ENCODE measurements at places on chromosomes 11 and 22.

DNA sequence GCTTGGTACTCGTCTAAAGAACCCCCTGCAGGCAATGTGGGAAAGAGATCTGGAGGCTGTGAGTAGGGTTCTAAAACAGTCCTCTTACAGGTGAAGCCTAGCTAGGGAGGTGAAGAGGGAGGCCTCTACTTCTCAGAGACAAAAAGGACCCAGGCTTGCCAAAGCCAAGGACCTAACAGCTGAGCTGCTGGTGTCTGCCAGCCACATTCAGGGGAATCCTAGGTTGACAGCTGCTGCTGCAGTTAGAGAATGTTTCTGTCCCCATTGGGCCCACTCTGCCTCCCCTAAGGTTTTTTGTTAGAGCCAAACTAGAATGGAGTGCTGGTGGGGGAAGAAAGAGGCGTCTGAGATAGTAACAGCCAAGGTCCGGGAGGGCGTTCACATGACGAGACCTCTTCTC lies 26.6 kb upstream of the TLCD5 start:
- DNase-seq: no peak

DNA sequence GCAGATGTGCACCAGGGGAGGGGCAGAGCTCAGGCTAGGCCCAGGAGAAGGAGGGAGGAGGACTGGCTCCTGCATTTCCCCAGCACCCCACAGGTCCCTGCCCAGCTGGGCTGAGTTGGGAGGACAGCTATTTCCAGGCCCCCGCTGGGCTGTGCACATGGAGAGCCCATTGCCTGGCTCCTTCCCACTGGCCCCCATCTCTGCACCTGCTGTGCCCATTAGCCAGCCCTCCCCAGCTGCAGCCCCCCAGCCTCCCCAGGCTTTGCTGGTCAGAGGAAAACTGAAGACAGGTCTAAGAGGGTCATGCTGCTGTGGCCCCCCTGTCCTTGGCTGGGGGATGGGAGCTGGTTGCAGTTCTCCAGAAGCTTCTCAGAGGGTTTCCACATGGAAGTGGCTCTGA lies 81.8 kb upstream of the SHANK2 start:
- DNase-seq: no peak

GRCh38 chr11:61534933-61535839 lies 26.6 kb downstream of the LRRC10B start:
- no peak for DNase-seq

DNA sequence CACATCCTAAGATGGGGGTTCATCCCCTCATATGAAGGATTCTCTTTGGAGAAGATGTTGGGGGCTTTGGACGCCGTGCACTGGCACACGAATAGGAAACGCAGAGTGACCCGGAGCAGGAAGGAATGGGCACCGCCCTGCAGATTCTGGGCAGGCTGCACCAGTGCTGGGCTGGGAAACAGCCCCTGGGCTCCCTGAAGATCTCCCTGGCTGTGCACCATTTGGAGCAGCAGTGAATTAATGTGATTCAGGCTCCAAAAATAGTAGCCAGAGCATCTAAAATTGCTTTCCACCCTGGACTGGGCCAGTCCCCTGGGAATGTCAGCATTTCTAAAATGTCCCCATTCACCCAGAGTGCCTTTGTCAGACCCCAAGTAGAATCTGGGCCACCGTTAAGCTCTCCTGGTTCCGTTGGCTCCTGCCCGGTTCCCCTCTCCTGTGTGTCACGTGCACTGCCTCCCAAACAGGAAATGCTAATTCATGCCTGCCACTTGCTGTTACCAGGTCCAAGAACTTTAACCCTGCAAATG lies 18.6 kb downstream of the IRAG1 start:
- DNase-seq: no peak

- DNase-seq: no peak
These were observed at the start of gene ATF4 for GRCh38 chr22:39520226-39521105. Gene ATF4 (plus strand): TSS chr22:39520562. CDS start chr22:39521446, 884 bp downstream.

- DNase-seq: no peak
These were observed 722.2 kb upstream of the TENM4 start for GRCh38 chr11:80163011-80163410.

DNA sequence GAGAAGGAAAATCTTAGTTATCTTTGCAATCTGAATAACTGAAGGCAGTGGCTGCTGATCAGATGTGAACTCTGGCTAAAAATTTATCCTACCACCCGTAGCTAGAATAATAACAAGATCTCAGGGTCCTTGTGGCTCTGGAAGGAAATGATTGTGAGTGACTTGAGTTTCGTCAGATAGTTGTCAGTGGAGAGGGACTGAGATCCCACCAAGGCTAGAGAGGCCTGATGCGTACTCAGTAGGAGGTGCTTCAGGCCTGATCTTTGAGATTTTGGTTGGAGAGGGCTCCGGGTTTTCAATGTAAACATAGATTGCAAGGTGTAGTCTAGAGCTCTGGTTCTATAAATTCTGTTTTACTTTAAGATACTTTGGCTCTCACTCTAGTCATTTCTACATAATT lies 1.4 kb downstream of the MADD start:
- no peak for DNase-seq

DNA sequence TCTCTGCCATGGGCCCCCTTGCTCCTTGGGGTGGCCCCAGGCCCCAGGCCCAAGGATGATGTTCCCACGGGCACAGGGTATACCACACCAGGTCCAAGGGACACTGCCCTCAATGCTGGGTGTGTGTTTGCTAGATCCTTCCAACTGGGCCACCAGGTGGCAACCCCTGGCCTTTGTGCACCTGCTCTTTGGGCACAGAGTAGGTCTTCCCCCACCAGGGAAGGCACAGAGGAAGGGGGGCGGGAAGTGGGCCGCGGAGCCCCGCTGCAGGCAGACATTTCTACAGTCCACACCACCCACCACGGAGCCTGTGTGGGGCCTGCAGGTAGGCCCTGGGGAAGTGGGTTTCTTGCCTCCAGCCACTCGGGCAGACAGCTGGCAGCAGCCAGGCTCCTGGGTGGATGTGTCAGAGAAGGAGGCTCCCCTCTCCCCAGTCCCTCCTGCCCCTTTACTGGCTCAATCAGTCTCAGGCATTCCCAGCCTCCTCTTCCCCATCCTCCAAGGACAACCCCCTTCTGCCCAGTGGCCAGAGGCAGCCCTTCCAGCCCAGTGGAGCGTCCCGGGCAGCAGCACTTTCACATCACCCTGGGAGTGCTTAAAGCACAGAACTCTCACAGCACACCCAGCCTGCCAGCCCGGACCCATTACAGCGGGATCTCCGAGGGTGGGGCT lies 21.6 kb downstream of the MAFF start:
- no peak for DNase-seq

GRCh38 chr11:89545691-89546090 lies 54.5 kb upstream of the NOX4 start:
- DNase-seq: no peak
